ENCODE measurements at places on chromosomes 5 and 9.

DNA sequence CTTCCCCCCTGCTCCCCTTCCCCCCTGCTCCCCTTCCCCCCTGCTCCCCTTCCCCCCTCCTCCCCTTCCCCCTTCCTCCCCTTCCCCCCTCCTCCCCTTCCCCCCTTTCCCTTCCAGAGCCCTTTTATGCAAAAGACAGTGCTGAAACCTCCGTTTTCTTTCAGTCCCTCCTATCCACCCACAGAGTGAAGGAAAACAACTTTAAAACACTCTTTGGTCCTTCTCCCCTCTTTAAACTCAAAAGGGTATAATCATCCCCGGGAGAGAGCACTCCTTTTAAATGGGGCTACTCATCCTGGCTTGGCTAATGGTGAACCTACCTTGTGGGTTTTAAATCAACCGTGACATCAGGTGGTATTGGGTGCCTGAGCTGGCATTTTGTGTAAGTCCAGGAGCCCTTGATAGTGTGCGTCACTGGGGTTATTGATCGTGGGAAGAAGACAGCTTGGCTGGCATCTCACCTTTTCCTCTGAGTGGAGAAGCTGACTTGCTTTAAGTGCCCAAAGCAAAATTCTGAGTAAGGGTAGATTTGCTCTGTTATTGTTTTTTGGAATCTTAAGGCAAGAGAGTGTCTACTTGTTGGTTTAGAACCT, 2.7 kb downstream of the LARP1 start:
- H3K36me3 ChIP-seq, result no peaks in the 10 kb centered on the region
- H3K4me1 ChIP-seq, result peaks cover 69% of the 10 kb centered on the region
- no peak overlapping the region for H3K4me3 ChIP-seq
- H3K27ac ChIP-seq, result no peak overlapping the region
- no peaks in the 10 kb centered on the region for H3K27me3 ChIP-seq

GRCh38 chr9:109250311-109250741, 70.5 kb downstream of the EPB41L4B start:
- H3K4me3 ChIP-seq, result no peak overlapping the region
- DNase-seq, result no peak
- H3K27me3 ChIP-seq, result no peaks in the 10 kb centered on the region
- peaks cover 4% of the 10 kb centered on the region for H3K4me1 ChIP-seq

DNA sequence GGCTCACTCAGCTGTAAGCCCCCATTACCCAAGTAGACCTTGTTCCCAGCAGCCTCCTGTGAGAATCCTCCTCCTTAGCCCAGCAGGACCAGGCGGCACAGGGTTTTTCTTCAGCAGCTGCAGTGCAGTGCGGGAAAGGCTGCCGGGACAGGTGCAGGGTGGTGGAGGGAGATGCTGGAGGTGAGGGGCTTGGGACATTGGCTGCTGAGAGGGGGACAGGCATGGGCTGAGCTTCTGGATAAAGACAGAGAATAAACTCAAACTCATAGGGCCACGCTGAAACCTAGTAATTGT, 174.7 kb downstream of the CACNA1B start:
- no peaks in the 10 kb centered on the region for H3K4me1 ChIP-seq
- H3K27me3 ChIP-seq, result no peaks in the 10 kb centered on the region
- no peak overlapping the region for H3K27ac ChIP-seq
- no peak for DNase-seq

GRCh38 chr5:29131285-29131684, 2062.2 kb upstream of the CDH6 start:
- no peak for DNase-seq
- no peak overlapping the region for H3K27ac ChIP-seq
- H3K4me1 ChIP-seq, result no peaks in the 10 kb centered on the region
- no peaks in the 10 kb centered on the region for H3K36me3 ChIP-seq
- H3K27me3 ChIP-seq, result no peaks in the 10 kb centered on the region

DNA sequence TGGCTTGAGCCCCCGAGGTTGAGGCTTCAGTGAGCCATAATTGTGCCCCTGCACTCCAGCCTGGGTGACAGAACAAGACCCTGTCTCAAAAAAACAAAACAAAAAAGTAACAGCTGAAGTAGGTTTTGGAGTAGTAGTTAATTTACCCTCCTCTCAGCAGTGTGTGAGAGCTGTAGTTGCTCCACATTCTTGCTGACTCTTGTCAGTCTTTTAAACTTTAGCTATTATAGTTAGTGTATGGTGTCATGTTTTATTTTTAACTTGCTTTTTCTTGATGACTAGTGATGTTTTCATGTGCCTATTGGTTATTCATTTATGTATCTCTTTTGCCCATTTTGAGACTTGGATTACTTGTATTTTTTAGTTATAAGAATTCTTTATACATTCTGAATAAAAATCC, 52.9 kb upstream of the DHFR start:
- H3K36me3 ChIP-seq, result no peaks in the 10 kb centered on the region
- no peaks in the 10 kb centered on the region for H3K27me3 ChIP-seq
- H3K4me3 ChIP-seq, result no peak overlapping the region
- peak overlapping the region; percentile 25 for H3K27ac ChIP-seq
- H3K4me1 ChIP-seq, result no peaks in the 10 kb centered on the region

DNA sequence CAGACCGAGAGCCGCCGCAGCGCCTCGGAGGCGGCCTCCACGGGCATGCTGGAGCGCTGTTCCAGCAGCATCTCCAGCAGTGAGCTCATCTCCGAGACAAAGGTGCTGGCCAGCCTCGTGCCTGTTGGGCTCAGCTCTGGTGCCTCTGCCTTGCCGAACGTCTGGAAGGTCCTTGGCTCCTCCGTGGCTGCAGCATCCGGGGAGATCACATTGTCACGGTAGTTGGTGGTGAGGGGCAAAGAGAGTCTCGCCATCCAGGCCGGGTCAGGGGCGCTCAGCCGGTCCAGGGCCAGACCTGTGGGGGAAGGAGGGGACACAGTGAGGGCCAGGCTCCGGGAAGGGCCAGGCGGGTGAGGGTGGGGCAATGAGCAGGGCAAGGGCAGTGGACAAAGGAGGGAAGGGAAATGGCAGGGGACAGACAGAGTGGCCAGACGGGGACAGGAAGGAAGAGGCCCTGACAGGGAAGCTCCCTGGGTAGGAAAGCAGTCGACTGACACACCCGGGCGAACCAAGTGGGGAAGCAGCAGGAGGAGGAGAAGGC, 12.4 kb downstream of the PCDH12 start:
- DNase-seq, result no peak
- H3K27me3 ChIP-seq, result no peaks in the 10 kb centered on the region
- H3K27ac ChIP-seq, result peak overlapping the region; percentile 24
- H3K4me1 ChIP-seq, result peaks cover 66% of the 10 kb centered on the region
- no peak overlapping the region for H3K4me3 ChIP-seq

DNA sequence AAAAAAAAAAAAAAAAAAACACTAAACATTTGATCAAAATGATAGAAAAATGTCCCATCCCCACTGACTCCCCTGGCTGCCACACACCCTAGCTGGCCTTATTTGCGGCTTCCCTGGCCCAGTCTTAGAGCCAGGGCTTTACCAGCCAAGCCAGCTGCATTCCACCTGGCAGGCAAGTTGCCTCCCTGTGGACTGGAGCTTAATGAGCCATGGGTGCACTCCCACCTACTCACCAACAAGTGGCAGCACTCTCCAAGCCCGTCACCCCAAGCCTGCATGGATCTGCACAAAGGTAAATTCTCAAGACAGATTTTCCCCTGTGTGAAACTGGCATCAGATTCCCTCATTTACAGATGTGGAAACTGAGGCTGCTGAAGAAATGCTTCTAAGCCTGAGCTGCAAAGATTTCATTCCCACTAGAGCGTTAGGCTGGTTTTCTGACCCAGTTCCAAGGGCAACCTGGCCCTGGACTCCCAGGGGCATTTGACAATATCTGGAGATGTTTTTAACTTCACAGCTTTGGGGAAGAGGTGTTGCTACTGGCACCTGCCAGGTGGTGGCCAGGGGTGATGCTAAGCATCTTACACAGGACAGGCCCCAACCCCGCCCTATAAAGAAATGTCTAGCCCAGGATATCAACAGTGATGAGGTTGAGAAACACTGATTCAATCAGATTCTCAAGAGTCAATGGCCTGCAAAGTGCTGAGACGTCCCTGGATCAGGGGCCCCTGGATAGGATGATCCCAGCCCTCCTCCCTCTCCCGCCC, 21.9 kb upstream of the VDAC1 start:
- no peaks in the 10 kb centered on the region for H3K36me3 ChIP-seq
- no peak overlapping the region for H3K4me3 ChIP-seq
- no peak overlapping the region for H3K27ac ChIP-seq
- H3K27me3 ChIP-seq, result no peaks in the 10 kb centered on the region
- DNase-seq, result no peak

GRCh38 chr9:20512106-20512505, 110.2 kb downstream of the MLLT3 start:
- no peaks in the 10 kb centered on the region for H3K27me3 ChIP-seq
- no peak overlapping the region for H3K4me3 ChIP-seq
- DNase-seq, result no peak
- H3K36me3 ChIP-seq, result no peaks in the 10 kb centered on the region
- H3K4me1 ChIP-seq, result peaks cover 29% of the 10 kb centered on the region
- H3K27ac ChIP-seq, result peak overlapping the region; percentile 12

DNA sequence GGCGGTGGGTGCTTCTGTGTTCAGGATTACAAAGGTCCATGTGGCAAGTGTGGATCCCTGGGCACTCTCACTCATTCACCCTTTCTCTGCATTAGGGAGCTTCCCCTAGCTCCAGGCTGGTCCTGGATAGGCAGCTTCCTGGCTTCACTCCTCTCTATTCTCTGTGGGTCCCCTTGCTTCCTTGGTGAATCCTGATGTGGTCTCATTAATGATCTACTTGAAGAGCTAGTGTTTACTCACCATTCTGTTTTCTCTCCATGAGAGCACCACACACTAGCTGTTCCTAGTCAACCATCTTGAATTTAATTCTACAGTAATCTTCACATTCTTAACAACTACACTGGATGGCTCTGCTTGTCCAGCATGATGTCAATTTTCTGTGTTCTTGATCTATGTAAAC, 90.0 kb upstream of the PLPPR1 start:
- H3K4me3 ChIP-seq, result no peak overlapping the region
- H3K36me3 ChIP-seq, result no peaks in the 10 kb centered on the region
- DNase-seq, result no peak
- no peaks in the 10 kb centered on the region for H3K27me3 ChIP-seq
- no peaks in the 10 kb centered on the region for H3K4me1 ChIP-seq
- H3K27ac ChIP-seq, result no peak overlapping the region

DNA sequence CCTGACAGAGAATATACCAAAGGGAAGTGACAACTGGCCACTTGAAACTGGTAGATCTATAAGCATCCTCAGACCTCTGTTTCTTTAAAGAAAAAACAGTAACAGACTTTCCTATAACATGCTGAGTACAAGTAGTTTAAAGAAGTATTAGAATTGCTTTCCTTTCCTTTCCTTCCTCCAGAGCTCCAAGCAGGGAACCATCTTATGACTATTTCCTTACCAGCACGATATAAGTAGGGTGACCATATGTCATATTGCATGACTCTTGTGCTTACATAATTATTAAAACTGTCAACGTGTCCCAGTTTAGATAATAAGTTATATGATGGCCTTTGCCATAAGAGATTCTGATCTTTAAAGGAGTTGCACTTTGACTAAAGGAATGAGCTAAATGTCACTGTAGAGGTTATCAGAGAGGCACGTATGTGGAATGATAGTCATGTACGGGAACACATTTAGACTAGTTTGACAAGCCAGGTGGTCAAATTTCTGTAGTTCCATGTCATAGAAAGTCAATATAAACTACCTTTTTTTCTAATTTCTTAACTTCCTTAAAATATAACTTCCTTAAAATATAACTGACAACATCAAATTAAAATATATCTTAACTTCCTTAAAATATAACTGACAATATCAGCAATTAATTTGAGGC, 212.7 kb upstream of the CD180 start:
- no peak for DNase-seq
- no peak overlapping the region for H3K27ac ChIP-seq
- H3K27me3 ChIP-seq, result no peaks in the 10 kb centered on the region
- H3K4me1 ChIP-seq, result no peaks in the 10 kb centered on the region
- no peak overlapping the region for H3K4me3 ChIP-seq
- H3K36me3 ChIP-seq, result no peaks in the 10 kb centered on the region

DNA sequence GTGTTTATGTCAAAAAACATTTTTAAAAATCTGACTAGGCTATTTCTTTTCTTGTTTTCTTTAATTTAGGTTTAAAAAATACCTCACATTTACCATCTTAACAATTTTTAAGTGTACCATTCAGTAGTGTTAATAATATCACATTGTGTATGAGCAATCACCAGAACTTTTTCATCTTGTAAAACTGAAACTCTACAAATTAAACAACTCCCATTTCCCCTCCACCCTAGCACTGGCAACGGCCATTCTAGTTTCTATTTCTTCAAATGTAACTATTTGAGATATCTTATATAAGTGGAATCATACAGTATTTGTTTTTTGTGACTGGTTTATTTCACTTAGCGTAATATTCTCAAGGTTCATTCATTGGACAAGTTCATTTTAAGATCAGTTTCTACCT, 27.7 kb downstream of the PLCXD3 start:
- no peaks in the 10 kb centered on the region for H3K36me3 ChIP-seq
- no peak overlapping the region for H3K4me3 ChIP-seq
- H3K4me1 ChIP-seq, result no peaks in the 10 kb centered on the region
- no peak overlapping the region for H3K27ac ChIP-seq
- DNase-seq, result no peak

GRCh38 chr5:56917534-56917933, 8.1 kb downstream of the SETD9 start:
- H3K36me3 ChIP-seq, result peaks cover 14% of the 10 kb centered on the region
- H3K27ac ChIP-seq, result peak overlapping the region; percentile 66
- H3K4me3 ChIP-seq, result no peak overlapping the region
- DNase-seq, result peak; percentile 54
- no peaks in the 10 kb centered on the region for H3K4me1 ChIP-seq

- no peak overlapping the region for H3K4me3 ChIP-seq
- no peaks in the 10 kb centered on the region for H3K27me3 ChIP-seq
- no peaks in the 10 kb centered on the region for H3K36me3 ChIP-seq
- no peak for DNase-seq
Measured at GRCh38 chr5:157890836-157891597, 32.1 kb upstream of the CLINT1 start.

GRCh38 chr5:169343766-169344165, 42.8 kb upstream of the SLIT3 start:
- no peaks in the 10 kb centered on the region for H3K4me1 ChIP-seq
- H3K4me3 ChIP-seq, result no peak overlapping the region
- H3K27me3 ChIP-seq, result no peaks in the 10 kb centered on the region
- H3K36me3 ChIP-seq, result no peaks in the 10 kb centered on the region
- no peak for DNase-seq
- no peak overlapping the region for H3K27ac ChIP-seq

DNA sequence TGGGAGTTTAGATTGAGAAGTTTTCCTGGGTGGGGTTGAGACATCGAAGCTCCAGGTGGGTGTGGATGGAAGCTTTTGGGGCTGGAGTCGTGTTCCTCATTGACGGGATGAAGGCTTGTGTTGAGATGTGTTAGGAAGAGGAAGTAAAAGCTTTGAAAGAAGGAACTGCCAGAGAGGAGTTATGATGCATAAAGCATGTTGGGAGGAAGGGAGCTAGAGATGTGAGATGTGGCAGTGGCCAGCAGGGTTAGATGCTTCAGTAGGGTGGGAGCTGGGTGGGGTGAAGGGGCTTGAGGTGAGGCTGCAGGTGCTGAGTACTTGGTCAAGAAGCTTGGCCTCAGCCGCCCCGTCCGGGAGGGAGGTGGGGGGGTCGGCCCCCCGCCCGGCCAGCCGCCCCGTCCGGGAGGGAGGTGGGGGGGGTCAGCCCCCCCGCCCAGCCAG, 56.7 kb downstream of the HSPA4 start:
- no peak overlapping the region for H3K4me3 ChIP-seq
- H3K4me1 ChIP-seq, result peaks cover 7% of the 10 kb centered on the region
- no peaks in the 10 kb centered on the region for H3K27me3 ChIP-seq
- peaks cover 17% of the 10 kb centered on the region for H3K36me3 ChIP-seq
- no peak for DNase-seq
- no peak overlapping the region for H3K27ac ChIP-seq
